ENCODE measurements at places on chromosomes 5 and 9.

GRCh38 chr5:62621280-62621679 is 42.7 kb downstream of the LRRC70 start:
- no peak for DNase-seq

GRCh38 chr9:38117651-38118050 is 48.6 kb upstream of the SHB start:
- DNase-seq: no peak

GRCh38 chr9:6489099-6489498 is 76.1 kb downstream of the UHRF2 start:
- DNase-seq: no peak

DNA sequence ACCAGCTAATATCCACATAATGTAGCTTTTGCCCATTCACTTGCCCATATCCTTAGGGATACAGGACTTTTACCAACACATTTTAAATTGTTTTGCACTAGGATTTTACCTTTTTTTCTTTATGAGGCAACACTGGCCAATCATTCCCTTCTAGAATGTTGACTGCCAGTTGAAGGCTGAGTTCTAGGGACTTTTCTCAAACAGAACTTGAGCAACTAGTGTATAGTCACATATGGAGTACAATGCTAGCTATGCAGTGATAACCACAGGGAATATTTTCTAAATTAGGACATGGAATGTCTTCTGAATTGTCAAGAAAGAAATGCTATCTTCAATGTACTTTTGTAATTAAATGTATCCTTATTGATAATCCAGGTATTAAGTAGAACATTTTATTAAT is 133.6 kb downstream of the OXCT1 start:
- DNase-seq: no peak

All from psoas muscle (tissue), 8 donors.